ENCODE measurements at places on chromosomes 1 and 21.

DNA sequence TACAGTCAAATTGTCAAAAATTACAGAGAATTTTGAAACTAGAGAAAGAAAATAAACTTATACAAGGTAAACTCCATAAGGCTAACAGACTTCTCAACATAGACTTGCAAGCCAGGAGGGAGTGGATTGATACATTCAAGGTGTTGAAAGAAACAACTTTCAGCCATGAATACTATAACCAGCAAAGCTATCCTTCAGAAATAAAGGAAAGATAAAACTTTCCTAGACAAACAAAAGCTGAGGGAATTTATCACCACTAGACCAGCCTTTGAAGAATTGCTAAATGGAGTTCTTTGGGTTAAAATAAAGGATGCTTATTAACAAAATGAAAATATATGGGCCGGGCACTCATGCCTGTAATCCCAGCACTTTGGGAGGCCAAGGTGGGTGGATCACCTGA, 52.7 kb downstream of the C1orf185 start:
- DNase-seq, result no peak

GRCh38 chr21:39659070-39659815, 46.5 kb downstream of the B3GALT5 start:
- DNase-seq, result no peak

GRCh38 chr1:15756143-15757015, 2.2 kb upstream of the FBLIM1 start:
- DNase-seq, result no peak

DNA sequence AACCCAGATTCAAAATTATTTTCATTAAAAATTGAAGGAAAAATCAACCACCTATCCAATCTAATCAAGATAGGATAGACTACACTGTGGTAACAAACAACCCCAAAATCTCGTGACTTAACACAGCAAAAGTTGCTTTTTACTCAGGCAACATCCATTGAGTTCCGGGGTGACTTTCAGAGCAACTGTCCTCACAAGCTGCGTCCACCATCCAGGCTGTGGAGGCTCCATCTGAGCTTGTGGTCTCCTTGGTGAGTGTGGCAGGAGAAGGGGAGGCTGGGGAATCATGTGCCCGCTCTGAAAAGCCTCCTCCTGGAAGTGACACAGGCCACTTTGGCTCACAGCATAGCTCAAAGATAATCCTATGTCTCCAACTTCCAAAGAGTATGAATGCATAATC, 52.4 kb downstream of the CD2 start:
- DNase-seq, result no peak

DNA sequence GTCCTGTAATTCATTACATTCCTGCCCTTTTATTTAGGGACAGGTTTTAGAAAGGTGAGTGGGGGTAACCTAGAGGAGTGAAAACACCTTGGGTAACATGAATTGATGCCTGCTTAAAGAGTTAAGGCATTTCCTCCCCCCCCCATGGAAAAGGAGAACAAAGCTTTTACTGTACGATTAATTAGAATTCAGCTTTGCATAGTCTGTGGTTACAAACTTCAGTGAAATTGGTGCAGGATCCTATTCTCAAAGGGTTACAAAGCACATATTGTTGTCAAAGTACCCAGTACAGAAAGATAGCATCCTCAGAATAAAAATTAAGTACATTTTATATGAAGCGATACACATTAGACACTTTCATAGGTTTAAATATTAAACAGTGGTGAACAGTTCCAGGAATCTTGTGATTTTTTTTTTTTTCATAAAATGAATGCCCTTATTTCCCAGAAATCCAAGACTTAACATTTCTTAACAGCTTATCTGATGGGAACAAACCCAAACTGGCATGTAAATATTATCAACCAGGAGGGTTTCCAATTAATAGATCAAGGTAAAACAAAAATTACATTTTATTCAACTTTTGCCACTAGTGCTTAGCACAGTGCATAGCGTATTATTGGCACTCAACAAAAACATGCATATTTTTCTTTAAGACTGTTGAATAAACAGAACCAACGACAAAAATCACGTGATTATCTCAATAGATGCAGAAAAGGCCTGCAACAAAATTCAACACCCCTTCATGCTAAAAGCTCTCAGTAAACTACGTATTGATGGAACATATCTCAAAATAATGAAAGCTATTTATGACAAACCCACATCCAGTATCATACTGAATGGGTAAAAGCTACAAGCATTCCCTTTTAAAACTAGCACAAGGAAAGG, 172.7 kb downstream of the PDE4B start:
- DNase-seq, result no peak

- DNase-seq, result no peak
These were observed 71.9 kb upstream of the CXADR start for GRCh38 chr21:17440969-17441368.

GRCh38 chr1:200866521-200866920, 6.3 kb upstream of the GPR25 start:
- no peak for DNase-seq

DNA sequence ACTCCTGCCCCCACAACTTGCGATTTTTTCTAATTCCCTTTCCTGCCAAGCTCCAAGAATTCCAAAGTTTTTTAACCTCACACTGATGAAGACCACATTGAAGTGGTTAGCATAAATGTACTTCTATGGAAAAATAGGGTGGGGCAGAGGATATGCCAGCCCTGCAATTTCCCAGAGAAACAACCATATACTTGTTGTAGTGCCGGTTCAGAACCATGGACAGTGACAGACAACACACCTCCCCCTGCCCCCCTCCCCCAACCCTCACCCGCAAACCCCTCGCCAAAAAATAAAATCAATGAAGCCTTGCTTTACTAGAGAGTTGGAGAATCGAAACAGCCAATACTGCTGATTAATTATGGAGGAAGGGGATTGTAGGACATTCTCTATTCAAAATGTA, 109.5 kb upstream of the GRIK3 start:
- DNase-seq, result no peak
